ENCODE measurements at places on chromosomes 6 and 20. TPM values are rescaled to one million over a fixed set of nuclear protein-coding genes. Genes with fewer than 3 reads are reported as not detected.

DNA sequence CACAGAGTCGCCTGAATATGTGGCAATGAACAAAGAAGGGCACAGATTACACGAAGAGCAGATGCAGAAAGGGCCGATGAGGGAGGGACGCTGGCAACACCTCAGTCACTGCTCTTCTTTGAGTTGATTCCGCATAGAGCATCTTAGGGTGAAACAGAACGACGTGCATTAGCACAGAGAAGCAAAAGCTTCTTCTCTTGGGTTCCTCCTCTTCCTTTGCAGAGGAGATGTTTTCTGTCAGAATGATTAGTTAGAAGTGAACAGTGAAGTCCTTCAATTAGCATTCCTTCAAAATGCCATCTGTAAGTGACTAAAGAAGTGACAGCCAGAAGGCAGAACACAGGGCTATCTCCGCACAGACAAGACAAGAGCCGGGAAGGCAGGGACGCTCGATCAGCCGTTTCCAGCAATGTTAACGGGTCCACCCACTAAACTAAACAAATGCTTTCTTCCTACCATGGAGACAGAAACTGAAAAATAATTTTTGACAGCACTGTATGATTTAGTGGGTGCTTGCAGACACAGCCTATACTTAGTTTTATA is 219.8 kb upstream of the AGPAT4 start:
- no peak for DNase-seq

- DNase-seq, result no peak
Observed at GRCh38 chr6:146305951-146306350, 237.7 kb upstream of the RAB32 start.

DNA sequence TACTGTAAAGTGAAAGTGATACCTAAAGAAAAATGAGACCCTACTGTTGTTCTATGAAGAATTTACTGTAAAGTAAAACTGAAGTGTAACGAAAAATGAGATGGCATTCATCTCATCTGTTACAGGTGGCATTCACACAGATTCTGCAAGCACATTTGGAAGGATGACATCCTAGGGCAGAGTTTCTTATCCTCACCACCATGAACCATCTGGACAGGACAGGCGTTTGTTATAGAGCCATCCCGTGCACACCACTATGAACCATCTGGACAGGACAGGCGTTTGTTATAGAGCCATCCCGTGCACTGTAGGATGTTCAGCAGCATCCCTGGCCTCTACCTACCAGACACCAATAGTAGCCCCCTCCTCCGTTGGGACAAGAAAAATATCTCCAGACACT is 294.8 kb downstream of the GMDS start:
- DNase-seq, result no peak

- DNase-seq, result no peak
Observed at GRCh38 chr6:128024046-128024445, 123.2 kb upstream of the THEMIS start.

DNA sequence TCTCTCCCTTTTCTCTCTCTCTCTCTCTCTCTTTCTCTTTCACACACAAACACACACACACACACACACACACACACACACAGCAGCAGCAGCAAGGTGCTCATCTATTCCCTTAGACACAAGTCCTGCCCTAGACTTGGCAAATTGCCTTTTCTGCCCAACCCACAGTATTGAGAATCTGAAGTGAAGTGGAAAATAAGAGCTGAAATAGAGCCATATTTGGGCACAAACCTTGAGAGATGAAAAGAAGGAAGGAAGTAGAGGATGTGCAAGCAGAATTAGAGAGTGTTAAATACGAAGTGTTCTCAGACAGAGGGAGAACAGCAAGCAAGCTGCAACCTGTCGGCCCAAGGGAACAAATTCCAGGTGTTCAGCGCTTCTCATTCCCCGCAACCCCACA is 557.5 kb upstream of the NOX3 start:
- DNase-seq, result no peak

GRCh38 chr6:2502096-2502997 is 248.4 kb downstream of the MYLK4 start:
- DNase-seq, result no peak

DNA sequence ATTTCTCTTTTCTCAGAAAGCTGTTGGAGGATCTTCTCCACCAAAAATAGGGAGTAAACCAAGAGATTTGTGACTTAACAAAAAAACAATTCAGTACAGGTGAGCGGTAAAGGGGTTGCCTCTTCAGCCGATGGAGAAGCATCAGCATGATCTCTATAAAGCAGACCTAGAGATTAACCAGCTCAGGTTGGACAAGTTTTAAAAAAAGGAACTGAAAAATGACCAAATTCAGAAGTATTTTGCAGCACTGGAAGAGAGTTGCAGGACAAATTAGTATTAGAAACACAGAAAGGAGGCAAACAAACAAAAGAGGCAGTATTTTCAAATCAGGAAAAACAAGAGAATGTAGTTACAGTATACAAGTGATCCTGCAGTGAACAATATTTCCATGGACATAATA is 39.6 kb upstream of the ZNF184 start:
- no peak for DNase-seq

- DNase-seq, result no peak
Observed at GRCh38 chr6:20605581-20605980, 71.3 kb downstream of the CDKAL1 start.

The RGS17 gene
- 33.6 TPM for total RNA-seq

The CST2 gene
- not detected for total RNA-seq
